ENCODE measurements at places on chromosomes 4 and X.

DNA sequence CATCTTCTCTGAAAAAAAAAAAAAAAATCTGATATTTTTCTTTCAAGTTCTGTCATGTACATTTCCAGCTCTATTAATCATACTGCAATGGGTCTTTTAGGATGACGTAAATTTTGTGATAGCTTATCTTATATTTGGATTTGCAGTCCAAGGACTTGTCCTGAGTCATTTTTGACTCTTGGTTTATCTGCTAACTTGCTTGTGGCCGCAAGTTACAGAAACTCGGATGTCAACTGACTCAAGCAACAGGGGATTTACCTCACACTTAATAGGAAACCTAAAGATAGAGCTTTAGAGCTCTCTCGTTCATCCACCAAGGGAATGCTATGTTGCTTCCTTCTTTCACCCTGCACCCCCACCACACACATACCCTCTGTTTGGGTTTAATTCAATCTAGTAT lies 1433.8 kb upstream of the TENM3 start:
- DNase-seq = no peak

- DNase-seq = peak; percentile 74
Measured at GRCh38 chrX:124860736-124861135, 458.9 kb upstream of the TEX13C start.

GRCh38 chr4:17468619-17469221 lies 43.2 kb downstream of the QDPR start:
- peak; percentile 50 for DNase-seq

DNA sequence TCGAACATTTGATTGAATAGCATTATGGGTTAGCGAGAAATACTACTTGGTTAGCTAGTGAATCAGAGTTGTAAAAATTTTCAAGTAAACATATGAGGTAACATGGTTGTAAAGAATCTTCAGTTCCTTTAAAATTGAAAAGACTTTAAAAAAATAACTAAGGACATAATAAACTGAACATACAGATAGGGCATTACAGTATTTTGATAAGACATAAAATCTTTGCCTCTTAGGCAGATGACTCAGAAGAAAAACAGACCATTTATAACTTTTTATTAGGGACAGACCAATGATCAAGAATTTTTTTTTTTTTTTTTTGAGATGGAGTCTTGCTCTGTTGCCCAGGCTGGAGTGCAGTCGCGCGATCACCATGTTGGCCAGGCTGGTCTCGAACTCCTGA lies 43.1 kb downstream of the PNMA5 start:
- no peak for DNase-seq

GRCh38 chr4:6682862-6683590 lies 10.7 kb upstream of the S100P start:
- DNase-seq = peak; percentile 66

DNA sequence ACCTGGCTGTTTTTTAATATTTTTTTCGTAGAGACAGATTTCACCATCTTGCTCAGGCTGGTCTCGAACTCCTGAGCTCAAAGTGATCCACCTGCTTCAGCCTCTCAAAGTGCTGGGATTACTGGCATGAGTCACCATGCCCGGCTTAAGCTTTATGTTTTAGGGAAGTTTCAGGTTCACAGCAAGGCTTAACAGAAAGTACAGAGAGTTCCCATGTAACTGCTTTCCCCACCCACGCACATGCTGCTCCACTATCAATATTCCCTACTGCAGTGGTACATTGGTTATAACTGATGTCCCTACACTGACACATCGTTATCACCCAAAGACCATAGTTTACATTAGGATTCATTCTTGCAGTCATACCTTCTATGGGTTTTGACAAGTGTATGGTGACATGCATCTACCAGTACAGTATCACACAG lies 62.7 kb downstream of the PRPS1 start:
- DNase-seq = no peak

GRCh38 chr4:14871676-14872430 lies 130.4 kb upstream of the CPEB2 start:
- DNase-seq = peak; percentile 62

DNA sequence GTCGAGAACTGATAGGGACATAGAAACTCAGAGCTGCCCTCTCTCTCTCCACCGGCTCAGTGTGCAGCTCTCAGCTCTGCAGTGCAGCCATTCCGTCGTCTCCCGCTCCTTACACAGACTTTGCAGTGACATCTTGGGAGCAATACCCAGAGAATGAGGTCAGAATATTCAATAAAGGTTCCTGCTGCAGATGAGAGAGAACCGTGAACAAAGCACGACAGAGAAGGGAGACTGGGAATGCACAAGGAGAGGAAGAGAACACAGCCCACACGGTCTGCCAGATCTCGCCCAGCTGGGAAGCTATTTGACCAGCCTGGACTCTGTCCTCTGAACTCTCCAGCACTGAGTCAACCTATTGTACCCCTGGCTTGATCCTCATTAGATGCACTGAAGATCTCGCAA lies 118.0 kb upstream of the PPARGC1A start:
- no peak for DNase-seq

DNA sequence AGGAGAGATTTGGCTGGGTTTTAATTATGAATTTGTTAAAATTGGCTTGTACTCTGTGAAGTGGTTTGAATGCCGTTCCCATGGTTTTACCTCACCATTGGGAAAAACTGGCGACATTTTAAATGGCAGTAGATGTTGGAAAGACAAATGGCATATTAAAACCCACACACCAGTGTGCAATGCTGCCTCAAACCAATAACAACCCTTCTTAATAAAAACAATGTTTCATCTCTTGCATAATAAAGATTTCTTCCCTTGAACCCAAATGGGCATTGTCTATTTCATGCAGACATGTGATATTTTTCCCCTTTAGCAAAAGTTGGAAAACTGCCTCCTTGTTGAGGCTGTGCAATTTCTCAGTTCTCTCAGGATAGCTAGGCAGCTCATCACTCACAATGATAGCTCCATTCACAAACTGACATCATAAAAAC lies 33.7 kb downstream of the GABRB1 start:
- DNase-seq = no peak

GRCh38 chrX:9393571-9393970 lies 71.3 kb upstream of the TBL1X start:
- DNase-seq = peak; percentile 23

GRCh38 chr4:101853028-101853427 lies 62.5 kb downstream of the BANK1 start:
- no peak for DNase-seq

DNA sequence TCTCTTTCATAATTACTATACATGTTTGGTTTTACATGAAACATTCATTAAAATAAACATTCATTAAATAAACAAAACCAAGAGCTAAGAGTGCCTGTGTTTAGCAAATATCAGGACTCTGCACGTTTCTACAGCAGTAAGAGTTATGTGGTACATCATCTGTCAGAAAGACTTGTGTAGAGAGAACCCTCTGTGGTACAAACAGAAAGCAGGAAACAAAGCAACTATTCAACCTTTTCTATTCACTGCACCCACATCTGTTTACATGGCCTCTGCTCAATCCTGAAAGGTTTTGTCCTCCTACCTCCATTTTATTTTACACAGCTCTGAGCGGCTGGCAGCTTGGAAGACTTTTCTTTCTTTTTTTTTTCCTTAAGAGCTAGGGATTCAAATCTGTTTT lies 90.7 kb upstream of the PCDH18 start:
- no peak for DNase-seq

GRCh38 chr4:2691952-2692435 lies 64.1 kb downstream of the TNIP2 start:
- DNase-seq = no peak

DNA sequence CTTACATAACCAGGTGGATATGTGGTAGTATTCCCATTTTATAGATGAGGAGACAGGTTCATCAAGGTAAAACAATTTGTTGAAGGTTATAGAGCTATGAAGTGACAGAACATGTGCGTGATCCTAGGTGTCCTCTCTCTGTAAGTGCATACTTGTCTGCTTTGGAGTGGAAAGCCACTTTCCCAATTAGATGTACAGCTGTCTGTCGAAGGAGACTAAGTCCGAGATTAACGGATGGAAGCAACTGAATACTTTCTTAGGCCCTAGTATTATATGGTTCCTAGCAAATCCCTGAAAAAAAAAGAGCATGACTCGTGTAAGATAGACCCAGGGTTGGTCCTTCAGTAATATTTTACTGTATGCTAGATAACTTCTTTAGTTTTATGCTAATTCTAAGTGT lies 19.7 kb downstream of the TMEM131L start:
- no peak for DNase-seq

DNA sequence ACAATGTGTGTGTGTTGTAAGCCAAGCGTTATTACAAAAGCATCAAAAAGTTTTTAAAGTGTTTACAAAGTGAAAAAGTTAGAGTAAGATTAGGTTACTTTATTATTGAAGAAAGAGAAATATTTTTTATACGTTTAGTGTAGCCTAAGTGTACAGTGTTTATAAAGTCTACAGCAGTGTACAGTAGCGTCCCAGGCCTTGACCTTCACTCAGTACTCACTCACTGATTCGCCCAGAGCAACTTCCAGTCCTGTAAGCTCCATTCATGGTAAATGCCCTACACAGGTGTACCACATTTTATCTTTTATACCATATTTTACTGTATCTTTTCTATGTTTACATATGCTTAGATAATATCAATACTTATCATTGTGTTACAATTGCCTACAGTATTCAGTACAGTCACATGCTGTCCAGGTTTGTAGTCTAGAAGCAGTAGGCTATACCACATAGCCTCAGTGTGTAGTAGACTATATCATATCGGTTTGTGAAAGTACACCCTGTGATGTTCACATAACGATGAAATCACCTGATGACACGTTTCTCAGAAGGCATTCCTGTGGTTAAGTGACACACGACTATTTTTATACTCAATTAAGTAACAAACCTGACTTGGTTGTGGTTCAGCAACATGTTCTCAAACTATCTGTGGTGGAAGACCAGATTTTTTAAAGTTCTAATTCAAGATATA lies 152.0 kb upstream of the EDNRA start:
- no peak for DNase-seq

DNA sequence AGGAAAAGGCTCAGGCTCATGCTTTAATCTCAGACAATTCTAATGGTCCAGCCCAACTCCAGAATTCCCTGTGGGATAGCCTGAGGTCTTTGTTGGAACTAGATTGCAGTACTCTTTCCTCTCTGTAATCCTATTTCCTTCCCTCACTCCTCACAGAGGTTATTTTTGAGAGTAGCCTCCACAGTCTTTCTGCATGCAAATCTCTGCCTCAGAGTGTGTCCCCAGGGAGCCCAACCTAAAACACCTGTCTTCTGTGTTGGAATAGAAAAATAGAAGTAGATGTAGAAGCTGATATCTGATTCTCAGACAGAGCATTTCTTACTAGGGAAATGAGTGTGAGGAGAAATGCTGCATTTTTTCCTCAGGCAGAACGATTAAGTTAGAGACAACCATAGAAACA lies 915.5 kb upstream of the EPHA5 start:
- DNase-seq = no peak

DNA sequence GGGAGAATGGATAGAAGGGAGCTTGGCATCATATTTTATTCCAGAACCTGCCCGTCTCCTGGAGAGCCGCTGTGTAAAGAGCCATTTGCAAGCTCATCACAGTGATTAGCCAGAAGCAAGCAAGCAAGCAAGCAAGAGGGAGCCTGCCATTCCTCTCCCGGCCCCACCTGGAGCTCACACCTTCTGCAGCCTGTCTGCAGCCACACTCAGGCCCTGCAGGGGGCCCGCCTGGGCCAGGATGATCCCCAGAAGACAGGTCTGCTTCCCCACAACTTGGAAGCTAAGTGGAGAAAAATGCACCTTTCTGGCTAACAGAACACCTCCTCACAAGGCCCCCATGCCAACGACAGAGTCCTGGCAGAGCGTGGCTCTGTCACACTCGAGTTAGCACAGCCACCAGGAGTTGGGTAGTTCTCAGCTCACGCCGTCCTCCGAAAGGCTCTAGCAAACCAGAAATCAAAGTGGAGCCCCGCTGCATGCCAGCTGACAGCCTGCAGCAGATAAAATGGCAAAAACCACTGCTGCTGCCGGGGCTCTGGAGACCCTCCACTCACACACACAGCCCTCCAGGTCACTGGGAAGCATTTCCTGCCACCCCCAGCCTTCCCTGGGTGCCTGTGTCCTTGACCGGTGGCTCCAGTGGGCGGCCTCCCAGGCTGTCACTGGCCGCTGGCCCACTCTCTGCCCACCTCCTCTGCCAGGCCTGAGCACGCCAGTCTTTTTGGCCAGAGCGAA lies 54.9 kb downstream of the DCTD start:
- DNase-seq = no peak

- DNase-seq = peak; percentile 66
Measured at GRCh38 chrX:119118780-119119395, 8.7 kb downstream of the KIAA1210 start.

GRCh38 chrX:110135618-110136017 lies 132.7 kb downstream of the TMEM164 start:
- peak; percentile 43 for DNase-seq

- no peak for DNase-seq
Measured at GRCh38 chr4:27828843-27829242, 968.2 kb downstream of the STIM2 start.

Data from hematopoietic multipotent progenitor cell treated with erythropoietin and hydrocortisone succinate and interleukin-3 and kit ligand, for 6 days (in vitro differentiated cells).